ENCODE measurements at places on chromosomes 1 and 21. TPM values are rescaled to one million over a fixed set of nuclear protein-coding genes. Genes with fewer than 3 reads are reported as not detected.

KCNH1 gene
- total RNA-seq = 2.8 TPM

FYB2 gene
- 2.0 TPM for total RNA-seq

SPRR1B gene
- total RNA-seq = not detected

SLAMF8 gene
- total RNA-seq = 0.74 TPM

CLEC20A gene
- total RNA-seq = 6.1 TPM
